ENCODE measurements at places on chromosomes 1 and 21.

GRCh38 chr21:45056296-45056904, 18.0 kb upstream of the ADARB1 start:
- DNase-seq = no peak

DNA sequence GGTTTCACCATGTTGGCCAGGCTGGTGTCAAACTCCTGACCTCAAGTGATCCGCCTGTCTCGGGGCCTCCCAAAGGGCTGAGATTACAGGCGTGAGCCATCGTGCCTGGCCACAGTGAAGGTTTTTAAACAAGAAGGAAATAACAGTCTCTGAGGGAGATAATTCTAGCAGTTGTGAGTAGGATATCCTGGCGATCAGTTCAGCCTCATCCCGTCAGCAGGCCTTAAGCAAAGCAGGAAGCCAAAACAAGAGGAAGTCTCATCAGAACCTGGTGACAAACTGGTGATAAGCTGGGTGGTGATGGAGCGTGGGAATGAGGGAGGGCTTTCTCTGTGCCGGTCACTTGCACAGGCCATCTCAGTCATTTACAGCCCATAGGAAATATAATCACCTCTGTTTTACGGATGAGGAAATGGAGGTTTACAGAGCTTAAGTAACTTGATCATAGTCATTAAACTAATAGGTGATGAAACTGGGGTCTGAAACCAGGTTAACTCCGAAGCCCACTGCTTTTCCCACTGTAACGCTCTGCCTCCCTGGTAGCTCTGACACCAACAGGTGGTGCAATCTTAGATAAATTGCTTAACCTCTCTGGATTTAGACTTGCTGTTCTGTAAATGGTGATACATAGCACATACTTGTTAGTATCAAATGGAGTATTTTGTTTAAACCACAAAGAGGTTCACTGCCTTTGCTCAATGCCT, 40.8 kb upstream of the A3GALT2 start:
- no peak for DNase-seq

- no peak for DNase-seq
Observed at GRCh38 chr1:83000286-83000685, 998.6 kb downstream of the TTLL7 start.

- no peak for DNase-seq
Observed at GRCh38 chr1:14263225-14263624, 335.3 kb upstream of the KAZN start.

GRCh38 chr1:197222025-197222685, 45.9 kb upstream of the CRB1 start:
- no peak for DNase-seq

DNA sequence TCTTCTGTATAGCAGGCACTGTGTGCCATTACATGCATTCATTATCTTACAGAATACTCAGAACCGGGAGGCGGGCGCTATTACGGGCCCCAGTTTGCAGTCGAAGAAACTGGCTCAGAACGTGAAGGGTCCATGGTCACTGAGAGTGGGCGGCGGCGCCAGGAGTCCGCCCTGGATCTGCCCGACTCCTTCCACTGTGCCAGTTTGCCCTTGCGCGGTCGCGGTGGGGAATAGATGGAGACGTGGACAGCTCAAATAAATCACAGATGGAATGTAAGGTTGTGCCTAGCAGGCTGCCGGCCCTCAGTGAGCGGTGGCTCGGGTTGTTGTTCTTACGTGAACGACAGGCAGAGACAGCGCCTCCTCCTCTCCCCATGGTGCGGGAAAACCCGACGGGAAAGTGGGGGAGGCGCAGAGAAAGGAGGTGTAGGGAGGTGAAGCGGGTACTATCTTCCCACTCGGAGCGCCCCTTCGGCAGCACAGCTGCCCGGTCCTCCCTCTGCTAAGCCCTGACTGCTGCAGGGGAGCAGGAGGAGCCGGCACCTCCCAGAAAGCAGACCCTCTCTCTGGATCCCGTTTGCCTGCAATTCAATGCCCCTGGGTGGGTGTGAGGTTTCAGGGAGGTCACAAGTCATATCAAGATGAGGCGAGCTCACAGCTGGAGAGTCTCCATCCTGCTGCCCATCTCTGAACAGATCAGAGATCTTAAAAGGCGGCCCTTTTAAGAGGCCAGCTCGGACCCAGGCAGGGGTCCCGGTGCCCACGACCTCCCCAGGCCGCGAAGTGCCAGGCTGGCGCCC, 1.1 kb downstream of the COL9A2 start:
- DNase-seq = no peak

DNA sequence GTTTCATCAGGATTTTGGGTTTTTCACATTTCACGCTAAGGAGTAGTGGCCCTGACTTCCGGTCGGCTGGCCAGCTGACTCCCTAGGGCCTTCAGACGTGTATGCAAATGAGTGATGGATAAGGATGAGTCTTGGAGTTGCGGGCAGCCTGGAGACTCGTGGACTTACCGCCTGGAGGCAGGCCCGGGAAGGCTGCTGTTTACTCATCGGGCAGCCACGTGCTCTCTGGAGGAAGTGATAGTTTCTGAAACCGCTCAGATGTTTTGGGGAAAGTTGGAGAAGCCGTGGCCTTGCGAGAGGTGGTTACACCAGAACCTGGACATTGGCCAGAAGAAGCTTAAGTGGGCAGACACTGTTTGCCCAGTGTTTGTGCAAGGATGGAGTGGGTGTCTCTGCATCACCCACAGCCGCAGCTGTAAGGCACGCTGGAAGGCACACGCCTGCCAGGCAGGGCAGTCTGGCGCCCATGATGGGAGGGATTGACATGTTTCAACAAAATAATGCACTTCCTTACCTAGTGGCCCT, 23.1 kb upstream of the TNFRSF1B start:
- DNase-seq = peak; percentile 98

- no peak for DNase-seq
Observed at GRCh38 chr1:107933736-107934135, 31.2 kb downstream of the VAV3 start.

GRCh38 chr1:94130851-94131595, 10.1 kb upstream of the ABCA4 start:
- DNase-seq = peak; percentile 52

- DNase-seq = peak; percentile 50
Observed at GRCh38 chr1:200311256-200311655, 98.6 kb downstream of the ZNF281 start.

- DNase-seq = no peak
Observed at GRCh38 chr21:38148046-38148445, 108.7 kb upstream of the KCNJ15 start.

DNA sequence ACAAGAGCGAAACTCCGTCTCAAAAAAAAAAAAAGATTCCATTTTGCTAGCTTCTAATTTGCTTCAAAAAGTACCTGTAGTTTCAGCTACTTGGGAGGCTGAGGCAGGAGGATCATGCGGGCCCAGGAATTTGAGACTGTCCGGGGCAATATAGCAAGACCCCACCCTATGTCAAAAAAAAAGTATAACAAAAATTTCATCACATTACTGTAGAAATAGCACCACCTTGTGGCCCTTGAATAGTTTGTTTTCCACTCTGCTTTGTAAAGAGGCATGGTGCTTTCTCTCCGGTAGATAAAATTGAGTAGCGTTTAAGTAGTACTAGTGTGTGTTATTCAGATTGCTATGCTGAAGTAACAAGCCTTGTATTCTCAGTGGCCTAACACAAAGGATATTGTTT, 18.2 kb upstream of the MSTO1 start:
- DNase-seq = peak; percentile 68

- no peak for DNase-seq
Observed at GRCh38 chr1:71994646-71995045, 287.7 kb downstream of the NEGR1 start.

DNA sequence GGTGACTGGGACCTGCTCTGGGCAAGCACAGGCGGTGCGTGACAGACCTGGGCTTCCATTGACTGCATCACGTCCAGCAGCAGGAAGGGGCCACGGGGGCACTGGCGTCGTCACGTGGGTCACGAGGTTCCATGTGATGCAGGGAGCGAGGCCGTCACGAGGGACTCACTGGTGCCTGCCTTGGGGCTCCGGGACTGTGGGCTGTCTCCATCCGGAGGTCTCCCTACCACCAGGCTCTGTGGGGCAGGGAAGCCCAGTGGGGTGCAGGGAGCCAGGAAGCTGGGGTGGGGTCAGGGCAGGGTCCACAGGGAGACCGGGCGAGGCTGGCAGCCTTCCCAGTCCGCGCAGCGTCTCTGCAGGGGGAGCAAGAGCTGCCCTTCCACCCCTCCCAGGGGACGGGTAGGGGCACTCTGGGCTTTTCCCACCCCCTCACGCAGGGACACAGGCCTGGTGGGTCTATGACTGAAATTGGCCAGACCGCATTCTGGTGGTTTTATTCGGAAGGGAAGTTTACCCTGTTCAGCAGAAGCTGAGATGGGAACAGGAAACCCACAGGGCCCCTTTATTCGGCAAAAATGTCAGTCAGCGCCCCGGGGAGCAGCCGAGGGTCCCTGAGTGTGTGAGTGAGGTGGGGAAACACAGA, 416 bp upstream of the TNFRSF14 start:
- DNase-seq = no peak

- DNase-seq = peak; percentile 95
Observed at GRCh38 chr1:115545791-115546733, 95.7 kb upstream of the VANGL1 start.

GRCh38 chr1:27873671-27874384, 1.5 kb downstream of the THEMIS2 start:
- DNase-seq = no peak
